Activated gamma-delta T cell treated with Interleukin-2 at 50 U/mL for 16 hours (primary cell): ENCODE measurements at places on chromosomes 5 and 9.

DNA sequence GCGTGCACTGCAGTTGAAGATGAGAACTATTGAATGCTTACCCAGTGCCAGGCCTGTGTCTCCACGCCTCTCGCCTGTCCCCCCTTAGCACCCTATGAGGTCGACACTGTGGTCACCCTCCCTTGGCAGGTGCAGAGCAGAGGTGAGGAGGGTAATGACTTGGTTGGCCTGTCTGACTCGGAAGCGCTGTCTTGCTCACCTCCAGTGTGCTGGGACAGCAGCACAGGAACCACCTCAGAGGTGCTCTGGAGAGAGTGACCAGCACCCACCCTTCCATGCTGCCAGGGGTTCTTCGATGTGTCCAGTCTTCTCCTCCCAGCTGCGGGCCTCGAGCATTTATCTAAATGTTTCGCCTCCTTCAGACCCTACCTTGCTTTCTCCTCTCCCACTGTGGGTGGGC lies 178.3 kb upstream of the IRX2 start:
- DNase-seq: no peak

DNA sequence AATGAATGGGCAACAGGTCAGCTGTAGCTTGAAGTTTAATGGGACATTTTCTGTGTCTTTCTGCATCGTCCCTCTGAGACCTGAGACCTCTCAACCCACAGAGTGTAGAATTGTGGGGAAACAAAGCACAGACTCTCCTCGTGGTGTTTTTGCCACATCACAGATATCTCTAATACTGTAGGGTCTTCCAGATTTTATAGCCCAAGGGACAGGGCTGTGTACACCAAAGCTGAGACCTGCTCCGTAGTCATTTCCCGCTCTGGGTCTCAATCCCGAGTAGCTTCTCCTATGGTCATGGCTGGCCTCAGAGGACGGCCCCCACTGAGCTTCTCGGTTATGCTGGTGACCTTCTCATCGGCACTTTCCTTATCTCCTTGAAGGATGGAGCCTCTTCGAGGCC lies 14.9 kb upstream of the CLK4 start:
- no peak for DNase-seq

GRCh38 chr9:112065806-112066606 lies 109.1 kb downstream of the SUSD1 start:
- DNase-seq: no peak

DNA sequence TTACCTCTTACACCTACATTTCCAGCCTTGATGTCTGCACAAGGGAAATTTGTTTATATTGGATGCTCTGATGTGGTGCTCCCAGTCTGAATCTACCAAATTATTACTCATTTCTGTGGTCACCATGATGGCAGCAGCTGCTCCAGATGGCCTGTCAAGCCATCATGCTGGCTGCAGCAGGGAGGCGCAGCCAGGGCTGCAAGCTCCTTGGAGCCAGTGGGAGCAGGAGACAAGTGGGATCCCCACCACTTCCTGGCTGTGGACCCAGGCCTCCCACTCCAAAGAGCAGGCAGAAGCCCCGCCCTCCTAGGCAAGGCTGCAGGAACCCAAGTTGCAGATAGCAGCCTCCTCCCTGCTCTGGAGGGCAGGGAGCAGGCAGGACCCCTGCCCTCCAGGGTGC lies 241.1 kb upstream of the ATP10B start:
- DNase-seq: no peak

GRCh38 chr9:136690806-136691261 lies 3.6 kb upstream of the AGPAT2 start:
- no peak for DNase-seq

GRCh38 chr5:154285661-154286408 lies 95.3 kb downstream of the GALNT10 start:
- no peak for DNase-seq

DNA sequence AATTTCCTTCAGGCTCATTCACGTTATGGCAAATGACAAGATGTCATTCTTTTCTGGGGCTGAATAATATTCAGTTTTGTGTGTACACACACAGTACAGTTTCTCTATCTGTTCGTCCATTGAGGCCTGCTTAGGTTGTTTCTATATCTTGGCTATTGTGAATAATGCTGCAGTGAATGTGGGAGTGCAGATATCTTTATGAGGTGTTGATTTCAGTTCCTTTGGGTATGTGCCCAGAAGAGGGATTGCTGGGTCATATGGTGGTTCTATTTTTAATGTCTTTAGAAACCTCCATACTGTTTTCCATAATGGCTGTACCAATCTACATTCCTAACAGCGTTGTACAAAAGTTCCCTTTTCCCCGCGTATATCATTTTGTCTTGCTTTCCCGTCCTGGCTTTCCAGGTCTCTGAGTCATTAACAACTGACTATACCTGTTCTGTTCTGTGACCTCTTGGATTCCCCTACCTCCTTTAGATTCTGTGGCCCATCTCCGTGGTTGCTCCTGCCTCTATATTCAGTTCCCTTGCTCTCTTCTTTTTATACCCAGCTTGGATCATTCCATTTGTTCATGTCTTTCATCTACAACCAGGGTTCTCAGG lies 6.8 kb downstream of the SNX30 start:
- no peak for DNase-seq

DNA sequence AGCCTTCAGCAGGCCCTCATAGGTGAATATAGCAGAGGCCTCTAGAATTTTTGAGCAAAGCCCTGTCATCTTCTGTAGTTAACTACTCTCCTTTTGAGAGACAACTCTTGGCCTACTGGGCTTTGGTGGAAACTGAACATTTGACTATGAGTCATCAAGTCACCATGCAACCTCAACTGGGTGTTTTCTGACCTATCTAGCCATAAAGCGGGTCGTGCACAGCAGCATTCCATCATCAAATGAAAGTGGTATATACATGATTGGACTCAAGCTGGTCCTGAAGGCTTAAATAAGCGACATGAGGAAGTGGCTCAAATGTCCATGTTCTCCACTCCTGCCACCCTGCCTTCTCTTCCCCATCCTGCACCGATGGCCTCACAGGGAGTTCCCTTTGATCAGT lies 1115.5 kb downstream of the TAF11L14 start:
- no peak for DNase-seq

GRCh38 chr5:126402621-126403555 lies 20.3 kb upstream of the GRAMD2B start:
- DNase-seq: no peak

GRCh38 chr5:115835481-115835880 lies 5.9 kb downstream of the ATG12 start:
- DNase-seq: no peak

DNA sequence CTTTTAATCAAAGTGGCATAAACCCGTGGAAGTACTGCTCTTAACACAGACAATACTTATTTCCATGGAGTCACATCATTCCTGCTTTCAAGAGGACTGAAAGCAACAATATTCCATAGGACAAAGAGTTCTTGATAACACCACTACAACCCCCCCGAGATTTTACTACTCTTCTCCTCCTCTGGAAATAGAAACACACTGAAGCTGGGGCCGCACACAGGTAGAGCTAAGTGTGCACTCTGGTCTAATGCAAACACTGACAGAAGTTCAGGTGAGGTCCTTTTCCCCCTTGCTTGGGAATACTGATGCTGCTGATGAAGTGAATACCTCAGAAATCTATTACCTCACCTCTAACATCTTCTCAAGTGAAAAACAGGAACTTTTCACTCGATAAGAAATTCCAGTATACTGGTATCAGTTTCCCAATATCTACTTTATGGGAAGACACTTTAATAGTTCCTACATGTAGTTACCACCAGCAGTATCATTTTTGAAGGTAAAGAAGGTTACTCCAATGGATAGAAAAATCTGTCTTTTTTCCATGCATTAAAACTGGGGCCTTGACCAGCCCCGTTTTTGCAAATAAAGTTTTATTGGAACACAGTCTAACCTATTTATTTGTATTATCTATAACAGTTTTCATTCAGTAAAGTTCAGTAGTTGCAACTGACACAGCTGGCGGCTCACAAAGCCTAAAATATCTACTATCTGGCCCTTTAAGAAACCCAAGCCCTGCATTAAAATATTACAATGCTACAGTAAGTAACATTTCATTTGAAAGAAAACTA lies 50.0 kb downstream of the GOLPH3 start:
- no peak for DNase-seq

DNA sequence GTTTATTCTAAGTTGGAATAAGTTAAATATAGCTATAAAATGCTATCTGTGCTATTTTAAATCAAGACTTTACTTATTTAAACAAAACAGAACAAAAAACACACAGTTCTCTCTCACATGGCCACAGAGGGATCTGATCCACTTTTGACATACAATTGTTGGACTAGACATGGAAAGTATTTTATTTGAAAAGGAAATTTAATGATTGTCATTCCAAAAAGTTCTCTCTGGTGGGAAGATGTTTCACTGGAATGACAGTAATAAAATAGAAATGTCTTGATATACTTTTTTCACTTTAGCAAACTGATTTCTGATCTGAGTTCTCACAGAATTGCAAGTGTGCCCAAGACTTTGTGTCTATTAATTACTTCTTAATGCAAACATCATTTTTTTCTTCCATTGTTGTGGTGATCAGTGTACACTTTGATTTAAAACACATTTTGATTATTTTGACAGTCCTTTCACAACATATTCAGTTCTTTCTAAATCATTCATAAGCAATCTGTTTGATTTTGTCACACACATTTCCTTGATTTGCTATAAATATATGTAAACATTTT lies 30.1 kb upstream of the MINAR2 start:
- no peak for DNase-seq

DNA sequence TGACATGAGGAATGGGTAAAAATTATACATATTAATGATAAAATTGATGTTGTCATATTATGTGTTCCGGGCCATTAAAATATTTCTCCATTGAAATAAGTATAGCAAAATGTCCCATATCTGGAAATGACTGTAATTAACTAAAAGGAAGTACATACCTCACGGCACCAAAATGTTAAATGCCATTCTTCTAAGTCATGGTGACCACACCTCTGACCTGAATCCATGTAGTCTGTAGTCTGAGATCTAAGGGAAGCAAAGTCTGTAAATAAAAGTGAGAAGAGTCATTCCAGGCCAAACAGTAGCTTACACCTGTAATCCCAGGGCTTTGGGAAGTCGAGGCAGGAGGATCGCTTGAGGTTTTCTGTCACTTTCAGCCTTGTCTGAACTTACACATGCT lies 8.7 kb upstream of the GDA start:
- DNase-seq: no peak

DNA sequence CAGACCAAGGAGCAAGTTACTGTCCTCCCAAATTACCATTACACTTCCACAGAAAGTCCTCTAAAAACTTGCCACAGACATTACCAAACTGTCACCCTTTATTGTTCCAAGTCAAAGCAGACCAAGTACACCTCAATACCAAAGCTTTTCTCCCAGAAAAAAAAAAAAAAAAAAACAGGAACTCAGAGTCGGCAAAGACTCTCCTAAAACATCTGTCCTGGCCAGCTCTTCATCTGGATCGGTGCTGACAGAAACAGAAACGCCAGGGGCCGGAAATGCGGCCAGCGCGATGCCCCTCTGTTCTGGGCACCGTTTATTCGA lies 718 bp downstream of the DEPDC1B start:
- no peak for DNase-seq

- DNase-seq: no peak
Measured at GRCh38 chr5:9519537-9519936, 26.3 kb downstream of the SEMA5A start.

- DNase-seq: no peak
Measured at GRCh38 chr9:106892632-106893031, 29.7 kb downstream of the ZNF462 start.
